ENCODE measurements at places on chromosomes 3 and 15.

DNA sequence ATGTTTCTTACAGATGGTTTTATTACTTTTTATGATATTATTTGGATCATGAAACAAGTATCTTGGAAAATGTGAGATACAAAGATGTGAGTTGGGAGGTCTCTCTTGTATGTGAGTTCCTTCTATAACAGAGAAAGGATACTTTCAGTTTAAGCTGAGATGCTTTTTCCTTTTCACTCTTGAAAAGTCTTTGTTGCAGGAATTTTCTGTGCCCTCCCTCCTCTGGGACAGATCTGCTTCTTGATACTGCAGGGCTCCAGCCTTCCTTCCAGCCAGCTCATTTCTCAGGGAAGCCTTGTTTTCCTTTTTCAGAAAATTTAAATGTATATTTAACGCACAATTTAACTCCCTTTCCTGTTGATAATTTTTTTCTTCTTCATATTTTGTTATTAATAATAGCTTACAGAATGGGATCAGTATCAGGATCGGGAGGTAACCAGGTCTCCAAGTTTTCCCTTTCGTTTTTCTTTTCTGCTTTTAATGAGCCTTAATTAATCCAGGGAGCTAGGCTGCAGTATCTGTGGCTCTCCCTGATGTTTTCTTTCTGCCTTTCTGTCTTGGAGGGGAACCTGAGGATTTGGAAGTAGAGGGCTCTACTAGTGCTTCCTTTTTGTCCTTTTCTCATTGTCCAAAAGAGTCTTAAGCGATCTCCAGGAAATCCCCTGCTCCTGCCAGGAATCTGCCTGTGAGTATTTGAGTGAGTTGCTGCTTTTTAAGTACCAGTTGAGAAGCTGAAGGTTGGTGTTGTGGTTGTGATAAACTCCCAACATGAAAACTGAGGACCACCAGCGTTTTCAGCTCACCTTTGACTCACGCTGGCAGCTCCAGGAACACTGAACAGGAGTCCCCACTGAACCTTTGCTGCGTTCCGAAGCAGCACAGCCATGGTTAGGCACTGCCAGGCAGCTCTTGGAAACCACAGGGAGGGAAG is 105.7 kb downstream of the IGF1R start:
- DNase-seq: no peak

DNA sequence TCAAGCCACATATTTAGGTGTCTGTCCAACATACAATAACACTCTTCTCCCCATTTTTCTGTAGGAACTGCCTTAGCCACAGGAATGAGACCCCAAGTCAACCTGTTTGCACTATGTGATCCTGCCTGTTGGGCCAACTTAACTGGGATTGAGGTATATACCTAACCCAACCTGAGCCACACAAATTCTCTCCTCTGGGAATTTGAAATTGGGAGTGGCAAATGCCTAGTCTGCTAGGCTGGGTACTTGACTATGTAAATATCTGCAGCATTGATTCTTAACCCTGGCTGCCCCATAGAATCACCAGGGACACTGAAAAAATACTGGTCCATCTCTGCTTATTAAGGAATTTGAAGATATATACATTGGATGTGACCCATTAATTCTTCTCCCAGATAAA is 35.2 kb upstream of the TNIK start:
- DNase-seq: no peak

- no peak for DNase-seq
Observed at GRCh38 chr3:160287666-160288065, 62.4 kb downstream of the C3orf80 start.

DNA sequence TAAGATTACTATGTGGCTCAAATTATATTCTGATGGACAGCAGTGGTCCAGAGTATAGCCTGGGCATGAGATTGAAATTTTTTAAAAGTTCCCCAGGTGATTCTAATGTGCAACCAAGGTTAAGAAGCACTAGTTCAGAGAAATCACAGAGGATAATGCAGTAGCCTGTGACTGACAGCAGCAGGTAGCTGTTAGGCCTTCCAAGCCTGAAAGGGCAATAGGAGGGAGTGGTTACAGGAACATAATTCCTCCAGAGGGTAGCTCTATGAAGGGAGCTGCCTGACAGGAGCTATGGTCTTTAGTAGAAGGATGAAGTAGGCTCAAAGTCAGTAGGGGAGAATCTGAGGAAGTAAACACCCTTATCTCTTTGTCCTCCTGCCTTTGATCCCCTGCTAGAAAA is 342.9 kb upstream of the PPP2R3A start:
- no peak for DNase-seq

- DNase-seq: no peak
Observed at GRCh38 chr3:131223373-131224289, 157.9 kb upstream of the NUDT16 start.

DNA sequence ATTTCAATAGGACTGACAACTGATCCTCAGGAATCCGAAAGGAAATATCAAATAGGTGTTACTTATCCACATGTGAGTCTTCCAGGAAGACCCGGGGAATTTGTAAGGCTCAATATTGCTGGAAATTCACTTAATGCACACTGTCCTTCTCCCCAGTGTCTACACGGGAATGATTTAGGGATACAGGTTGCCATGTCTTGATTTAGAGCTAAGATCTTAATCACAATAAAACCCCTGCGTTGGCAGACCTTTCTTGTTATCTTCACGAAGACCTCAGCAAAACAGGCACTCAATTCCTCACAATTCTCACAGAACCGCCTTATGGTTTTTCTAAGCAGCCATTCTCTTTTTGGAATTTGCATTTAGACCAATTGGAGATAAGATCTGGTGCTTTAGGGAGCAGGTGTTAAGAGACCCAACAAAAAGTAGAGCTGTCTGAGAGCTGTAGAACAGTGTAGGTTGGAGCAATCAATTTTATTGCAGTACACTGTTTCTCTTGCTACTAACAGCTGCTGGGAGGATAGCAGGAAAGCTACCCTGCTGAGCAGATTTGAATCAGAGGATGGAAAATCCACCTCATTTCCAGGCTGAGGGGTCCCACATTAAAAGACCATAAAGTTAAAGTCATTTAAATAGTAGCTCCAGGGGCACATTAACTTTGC is 925.7 kb downstream of the EPHA3 start:
- DNase-seq: peak; percentile 15

- DNase-seq: no peak
Observed at GRCh38 chr3:129992781-129993180, 18.3 kb downstream of the TRH start.

DNA sequence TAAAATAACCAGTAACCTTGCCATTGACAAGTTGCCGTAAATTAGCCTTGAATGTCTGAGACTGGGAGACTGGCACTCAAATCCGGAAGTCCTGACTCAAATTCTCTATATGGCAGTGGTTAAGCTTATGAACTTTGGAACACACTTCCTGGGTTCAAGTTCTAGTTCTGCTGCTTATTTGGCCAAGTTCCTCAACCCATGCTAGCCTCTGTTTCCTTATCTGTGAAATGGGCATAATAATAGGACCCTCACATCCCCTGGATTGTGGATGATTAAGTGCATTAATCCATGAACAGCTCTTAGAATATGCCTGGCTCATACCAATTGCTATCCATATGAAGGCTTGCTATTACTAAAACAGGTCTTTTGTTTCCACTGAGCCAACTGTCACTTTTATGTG is 311.5 kb downstream of the EDEM1 start:
- no peak for DNase-seq

DNA sequence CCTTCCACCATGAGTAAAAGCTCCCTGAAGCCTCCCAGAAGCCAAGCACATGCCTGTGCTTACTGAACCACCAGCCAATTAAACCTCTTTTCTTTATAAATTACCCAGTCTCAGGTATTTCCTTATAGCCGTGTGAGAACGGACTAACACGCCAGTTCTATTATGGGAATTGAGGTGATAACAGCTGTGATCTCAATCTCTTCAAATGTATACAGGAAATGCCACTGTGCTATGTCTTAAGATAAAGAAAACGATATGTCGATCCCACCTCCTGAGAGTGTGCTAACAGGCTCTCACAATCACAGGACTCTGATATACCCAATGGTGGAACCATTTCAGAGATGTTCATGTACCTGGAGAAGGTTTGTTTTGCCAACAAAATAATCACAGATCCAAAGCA is 26.2 kb downstream of the CHSY1 start:
- no peak for DNase-seq

DNA sequence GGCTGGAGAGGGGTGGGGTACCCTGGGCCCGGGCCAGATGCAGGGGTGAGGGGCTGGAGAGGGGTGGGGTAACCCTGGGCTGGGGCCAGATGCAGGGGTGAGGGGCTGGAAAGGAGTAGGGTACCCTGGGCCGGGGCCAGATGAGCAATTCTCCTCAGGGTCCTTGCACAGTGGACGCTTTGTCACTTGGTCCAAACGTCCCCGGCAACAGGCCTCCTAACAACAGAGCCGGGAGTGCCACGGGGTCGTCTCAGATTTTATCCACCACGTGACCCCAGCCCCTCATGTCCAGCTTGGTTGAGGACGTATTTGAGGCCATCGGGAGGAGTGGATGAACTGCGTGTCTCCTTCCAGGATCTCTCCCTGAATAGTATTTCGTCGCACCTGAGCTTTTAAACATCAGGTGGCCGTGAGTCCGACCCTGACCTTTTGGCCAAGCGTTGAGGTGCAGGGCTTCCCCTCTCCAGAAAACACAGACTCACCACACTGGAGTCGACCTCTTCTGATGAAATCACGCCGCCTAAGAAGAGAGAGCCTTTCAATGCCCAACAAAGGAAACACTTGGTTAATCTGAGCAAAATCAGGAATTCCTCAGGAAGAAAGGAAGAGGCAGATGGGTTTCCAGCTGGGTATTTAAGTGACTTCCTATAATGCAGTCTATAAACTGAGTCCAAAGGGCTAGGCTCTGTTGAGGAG is 12.8 kb upstream of the LRRC15 start:
- DNase-seq: no peak

GRCh38 chr3:32434206-32434605 is 42.6 kb downstream of the CMTM7 start:
- no peak for DNase-seq

DNA sequence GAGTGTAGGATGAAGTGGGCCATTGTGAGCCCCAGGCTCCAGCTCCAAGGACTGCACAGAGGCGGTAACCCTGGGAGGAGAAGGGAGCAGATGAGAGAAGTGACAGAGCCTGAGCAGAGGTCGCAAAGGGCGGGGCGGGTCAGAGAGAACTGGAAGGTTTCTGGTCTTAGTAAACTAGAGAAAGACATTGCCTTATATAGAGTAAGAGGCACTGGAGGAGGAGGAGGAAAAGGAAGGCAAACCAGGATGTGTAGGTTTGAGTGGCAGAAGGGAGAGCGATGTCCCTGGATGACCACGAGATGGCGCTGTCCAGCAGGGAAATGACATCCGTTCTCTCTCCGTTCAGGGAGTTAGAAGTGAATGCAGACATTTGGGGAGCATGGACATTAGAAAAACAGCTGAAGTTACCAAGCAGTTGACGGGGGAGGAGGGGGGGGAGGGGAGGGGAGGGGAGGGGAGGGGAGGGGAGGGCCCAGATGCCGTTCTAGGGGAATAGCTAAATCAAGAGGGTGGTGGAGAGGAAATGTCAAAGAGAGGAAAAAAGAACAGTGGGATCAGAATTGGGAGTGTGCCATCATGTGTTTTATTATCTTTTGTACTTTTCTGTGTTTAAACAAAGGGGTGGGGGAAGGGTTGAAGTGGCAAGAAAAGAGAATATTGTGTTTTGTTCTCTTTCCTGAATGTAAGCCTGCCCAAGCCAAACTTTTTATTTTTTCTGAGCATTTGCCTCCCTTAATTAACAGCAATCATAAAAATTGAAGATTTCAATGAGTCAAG is 48.8 kb downstream of the STARD5 start:
- peak; percentile 61 for DNase-seq

DNA sequence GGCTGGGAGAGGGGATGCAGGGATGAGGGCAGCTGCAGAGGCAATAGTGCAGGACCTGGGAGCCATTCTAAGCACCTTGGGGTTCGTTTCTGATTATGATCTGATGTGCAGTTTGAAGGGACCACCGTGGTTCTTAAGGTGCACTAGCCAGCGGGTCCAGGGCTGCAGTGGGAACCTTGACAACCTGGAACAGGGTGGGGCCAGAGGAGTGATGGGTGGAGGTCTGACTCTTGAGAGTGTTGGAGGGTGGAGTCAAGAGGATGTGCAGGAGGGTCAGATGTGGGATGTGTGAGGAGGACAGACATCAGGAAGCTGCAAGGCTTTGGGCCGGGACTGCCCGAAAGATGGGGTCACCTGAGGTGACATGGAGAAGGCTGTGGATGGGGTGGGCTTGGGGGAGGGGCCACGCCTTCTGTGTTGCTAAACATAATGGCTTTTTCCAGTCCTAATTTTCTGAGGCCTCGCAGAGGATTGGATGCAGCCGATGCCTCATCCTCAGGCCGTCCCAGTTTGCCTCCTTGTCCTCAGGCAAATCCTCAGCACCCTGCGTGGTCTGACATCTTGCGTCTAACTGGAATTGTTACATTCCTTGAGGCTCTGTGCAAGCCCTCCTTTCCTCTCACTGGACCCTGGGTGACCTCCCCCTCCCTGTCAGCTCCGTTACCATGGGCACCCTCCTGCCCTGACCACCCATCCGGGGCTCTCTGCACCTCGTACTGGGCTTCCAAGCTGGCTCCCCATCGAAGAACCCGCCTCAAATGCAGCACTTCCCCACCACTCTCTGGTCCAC is 61.4 kb upstream of the TRPM1 start:
- DNase-seq: no peak

DNA sequence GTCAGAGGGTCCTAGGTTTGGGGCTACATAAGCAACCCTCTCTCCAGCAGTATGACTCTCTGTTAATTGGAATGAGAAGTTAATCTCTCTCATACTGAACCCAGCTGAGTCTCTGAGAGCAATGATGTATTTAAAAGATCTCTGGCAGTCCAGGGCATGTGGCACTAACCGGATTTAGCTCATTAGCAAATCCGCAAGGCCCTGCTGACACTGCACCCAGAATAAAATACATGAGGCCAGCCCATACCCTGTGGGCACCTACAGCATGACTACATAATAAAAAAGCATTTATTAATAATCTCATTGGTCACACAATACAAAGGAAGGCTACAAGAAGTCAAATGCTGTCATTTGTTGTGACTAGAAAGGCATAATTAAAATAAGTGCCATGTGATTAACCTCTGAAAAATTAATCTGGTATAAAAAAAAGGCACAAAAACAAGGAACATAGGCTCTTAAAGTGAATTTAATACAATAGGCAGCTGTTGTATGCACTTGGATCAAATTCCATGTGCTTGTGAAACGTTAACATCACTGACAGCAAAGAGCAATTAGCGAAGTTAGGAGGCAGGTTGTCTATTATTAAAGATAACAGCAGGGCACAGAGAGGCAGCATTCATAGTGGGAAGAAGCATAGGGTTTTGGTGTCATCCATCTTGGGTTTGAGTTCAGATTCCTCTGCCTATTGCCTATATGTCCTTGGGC is 381.2 kb downstream of the WDR72 start:
- peak; percentile 97 for DNase-seq

DNA sequence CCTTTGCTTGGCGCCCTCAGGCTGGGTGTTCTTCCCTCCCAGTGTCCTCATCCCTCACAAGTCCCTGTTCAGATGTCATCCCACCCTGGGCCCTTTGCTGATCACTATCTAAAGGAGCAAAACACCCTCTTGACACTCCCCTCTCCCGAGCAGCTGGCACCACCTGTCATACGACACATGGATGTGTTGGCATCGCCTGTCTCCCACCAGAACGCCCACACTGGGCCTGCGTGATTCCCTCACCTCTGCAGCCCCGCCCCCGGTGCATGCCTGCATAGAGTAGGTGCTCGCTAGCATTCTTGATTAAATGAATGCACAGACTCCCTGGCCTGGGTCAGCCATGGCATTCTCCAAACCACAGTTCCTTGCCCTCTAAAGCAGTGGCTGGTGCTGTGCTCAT is 75.8 kb downstream of the DNAJB8 start:
- DNase-seq: no peak
